Dorsolateral prefrontal cortex (tissue), 122 donors: ENCODE measurements at places on chromosomes 5 and 9.

- DNase-seq, result no peak
These were observed 45.1 kb downstream of the SLCO6A1 start for GRCh38 chr5:102453716-102454115.

- no peak for DNase-seq
These were observed 96.1 kb upstream of the SAP30L start for GRCh38 chr5:154349626-154350264.

DNA sequence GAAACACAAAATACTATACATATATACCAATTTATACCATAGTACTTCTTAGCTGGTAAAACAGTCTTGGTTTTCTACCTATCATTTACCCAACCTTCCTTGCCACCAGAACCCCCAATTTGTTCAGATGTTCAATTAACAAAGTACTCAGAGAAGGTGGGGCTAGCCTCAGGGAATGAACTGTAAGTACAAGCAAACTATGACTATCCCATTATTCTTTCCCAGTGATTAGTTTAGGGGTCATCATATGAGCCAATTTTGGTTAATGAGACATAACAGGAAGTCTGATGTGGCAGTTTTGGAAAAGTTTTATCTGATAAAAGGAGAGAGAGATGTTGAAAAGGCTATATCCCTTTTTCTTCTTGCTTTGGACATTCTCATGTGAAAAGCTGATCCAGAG, 125.8 kb downstream of the DTWD2 start:
- no peak for DNase-seq

- DNase-seq, result no peak
These were observed 240.6 kb downstream of the TRIM32 start for GRCh38 chr9:116927726-116928125.

DNA sequence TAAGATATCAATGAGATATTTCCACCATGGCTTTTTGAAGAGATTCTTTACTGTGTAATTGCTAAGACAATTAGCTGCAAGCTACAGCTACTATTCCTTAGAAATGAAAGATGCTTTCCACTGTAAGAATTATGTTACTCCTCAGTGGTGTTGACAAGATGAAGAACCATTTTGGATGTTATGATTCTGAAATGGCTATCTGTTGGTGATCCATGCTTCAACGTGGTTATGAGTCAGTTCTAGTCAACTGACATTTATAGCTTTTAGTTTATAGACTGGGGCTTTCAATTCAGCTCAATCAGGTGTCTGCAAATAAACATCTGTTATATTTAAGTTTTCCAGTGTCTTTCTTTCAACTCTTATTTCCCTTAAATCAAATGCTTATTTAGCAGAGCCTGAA, 93.7 kb downstream of the SGCD start:
- no peak for DNase-seq

- no peak for DNase-seq
These were observed 59.4 kb upstream of the SIMC1 start for GRCh38 chr5:176178789-176179188.

- DNase-seq, result no peak
These were observed 15.2 kb upstream of the SPATA9 start for GRCh38 chr5:95697781-95698681.

DNA sequence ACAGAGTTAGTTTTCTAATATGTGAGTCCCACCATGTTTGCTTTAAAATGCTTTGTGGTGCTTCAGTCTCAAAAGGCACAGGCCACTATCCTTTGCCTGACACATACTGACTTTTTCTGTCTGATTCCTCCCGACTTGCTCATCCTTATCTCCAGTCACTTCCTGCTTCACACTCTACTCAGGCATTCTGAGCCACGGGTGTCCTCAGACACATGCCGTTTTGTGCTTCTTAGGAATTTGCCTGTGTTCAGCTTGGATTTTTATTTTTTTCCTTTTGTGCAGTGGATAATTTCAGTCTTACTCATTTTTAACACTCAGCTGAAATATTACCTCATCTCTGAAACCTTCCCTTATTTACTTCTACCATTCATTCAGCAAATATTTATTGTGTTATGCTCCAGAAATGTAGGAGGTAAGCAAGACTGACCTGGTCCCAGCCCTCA, 54.1 kb downstream of the MAN2A1 start:
- DNase-seq, result peak; percentile 49

GRCh38 chr5:168055141-168055683, 236.2 kb upstream of the WWC1 start:
- no peak for DNase-seq

DNA sequence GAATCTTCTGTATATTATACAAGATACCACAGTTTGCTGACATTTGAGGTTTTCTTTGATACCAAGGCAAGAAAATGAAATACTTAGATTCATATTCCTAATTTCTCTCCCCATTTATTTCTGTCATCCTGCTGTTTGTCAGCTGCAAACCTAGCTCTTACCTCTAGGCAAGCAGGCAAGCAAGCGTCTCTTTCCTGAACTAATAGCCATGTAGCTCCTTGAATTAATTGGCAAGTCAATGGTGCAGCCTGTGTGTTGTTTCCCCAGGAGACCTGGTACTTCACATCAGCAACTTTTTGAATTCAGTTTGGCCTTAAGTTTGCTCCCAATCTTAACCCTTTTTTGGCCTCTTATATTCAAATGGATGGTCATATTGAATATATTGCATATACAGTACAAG, 573.6 kb upstream of the ARRDC3 start:
- DNase-seq, result no peak

- DNase-seq, result no peak
These were observed 43.8 kb downstream of the GCNT1 start for GRCh38 chr9:76502746-76503145.

DNA sequence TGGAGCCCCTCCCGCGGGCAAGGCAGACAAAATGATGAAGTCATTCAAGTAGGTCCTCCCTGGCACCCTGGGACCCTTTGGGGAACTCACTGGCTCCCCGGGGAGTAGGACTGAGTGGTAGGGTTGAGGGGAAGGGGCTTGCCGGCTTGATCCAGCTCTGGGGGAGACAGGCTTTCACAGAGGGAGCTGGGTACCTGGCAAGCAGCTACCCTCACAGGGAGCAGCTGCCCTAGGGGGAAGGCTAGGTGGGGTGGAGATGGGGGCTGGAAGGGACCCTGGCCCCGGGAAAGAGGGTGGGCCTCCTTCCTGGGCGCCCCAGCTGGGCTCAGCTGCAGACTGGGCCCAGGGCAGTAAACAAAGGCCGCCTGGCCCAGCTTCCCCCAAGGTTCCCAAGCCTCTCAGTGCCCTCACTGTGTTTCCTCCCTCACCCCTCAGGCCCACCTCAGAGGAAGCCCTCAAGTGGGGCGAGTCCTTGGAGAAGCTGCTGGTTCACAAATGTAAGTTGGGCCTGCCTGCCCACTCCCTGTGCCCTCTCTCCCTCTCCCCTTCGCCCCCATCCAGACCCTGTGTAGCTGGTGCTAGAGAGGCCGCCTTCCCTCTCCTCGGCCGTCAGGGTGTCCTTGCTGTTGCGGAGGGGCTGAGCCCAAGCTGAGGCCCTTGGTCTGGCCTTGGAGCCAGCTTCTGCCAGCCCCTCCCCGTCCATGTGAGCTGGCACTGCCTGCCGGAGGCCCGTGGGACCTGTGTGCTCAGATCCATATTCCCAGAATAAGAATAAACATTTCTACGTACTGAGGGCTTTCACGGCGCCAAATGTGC, 131.2 kb downstream of the RGS3 start:
- no peak for DNase-seq

GRCh38 chr5:56257010-56257409, 23.9 kb upstream of the ANKRD55 start:
- no peak for DNase-seq

DNA sequence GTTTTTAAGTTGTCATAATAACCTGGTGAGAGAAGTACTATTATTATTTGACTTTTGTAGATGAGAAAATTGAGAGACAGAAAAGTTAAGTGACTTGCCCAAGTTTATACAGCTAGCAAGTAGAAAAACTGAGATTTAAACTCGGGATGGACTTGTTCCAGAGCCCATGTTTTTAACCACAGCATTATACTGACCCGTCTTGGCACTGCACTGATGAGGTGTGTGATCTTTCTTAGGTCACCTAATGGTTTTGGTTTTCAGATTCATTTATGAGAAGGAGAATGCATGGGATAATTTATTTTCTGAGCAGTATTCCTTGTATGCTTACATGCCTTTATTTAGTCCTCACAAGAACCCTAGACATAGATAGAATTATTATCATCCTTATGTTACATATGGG, 201.8 kb upstream of the CDKN2B start:
- DNase-seq, result no peak

DNA sequence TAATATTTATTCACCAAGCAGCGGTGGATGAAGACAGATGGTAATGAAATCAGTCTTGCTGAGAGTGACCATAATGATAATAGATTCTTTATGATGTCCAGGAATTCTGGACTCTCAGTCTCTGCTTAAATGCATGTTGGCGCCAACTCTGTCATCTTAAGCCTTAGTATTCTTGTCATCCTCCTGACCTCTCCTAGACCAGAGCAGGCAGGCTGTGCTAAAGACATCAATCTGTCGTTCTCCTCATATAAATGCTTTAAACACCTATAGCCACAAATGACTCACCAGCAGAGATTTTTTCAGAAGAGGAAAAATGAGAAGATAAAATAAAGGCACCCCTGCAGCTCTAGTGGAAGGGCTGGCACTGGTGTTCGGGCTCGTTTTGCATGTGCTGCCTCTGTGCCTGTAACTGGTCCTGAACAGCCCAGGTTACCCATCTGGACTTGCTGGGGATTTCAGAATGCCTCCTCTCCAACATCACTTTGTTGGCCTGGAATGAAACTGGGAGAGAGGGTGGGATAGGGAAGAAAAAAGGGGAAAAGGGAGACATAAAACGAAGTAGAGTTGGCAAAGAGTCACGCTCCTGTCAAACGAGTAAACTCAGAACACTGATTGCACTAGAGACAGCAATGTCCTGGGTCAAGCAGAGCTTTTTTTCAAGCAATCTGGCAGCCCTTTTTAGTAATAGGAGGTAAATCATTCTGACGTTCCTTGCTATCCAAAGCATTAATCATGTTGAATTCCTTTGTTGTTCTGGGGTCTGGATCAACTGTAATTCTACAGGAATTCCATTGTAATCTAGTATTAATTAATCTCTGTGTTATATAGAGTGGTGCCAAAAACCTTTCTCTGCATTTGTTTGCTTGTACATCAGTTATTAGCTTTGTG, 195.5 kb upstream of the CLINT1 start:
- no peak for DNase-seq

DNA sequence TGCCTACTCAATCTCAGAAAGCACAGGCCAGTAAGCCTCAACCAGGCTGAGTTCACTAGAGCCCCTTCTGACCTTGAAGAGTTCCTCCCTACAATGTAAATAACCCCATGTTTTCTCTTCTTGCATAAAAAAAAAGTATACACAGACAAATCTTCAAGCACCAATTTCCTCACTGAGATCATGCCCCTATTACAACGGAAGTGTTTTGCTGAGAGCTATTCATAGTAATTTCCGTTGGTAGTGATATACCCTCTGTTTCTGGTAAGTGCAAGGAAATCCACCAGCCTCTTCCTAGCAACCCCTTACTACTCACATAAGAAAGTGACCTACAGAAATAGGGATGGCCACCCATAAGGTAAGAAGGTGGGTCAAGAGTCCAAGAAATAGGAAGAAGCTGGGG, 76.4 kb upstream of the TARS1 start:
- DNase-seq, result no peak

GRCh38 chr5:579746-580366, 32.3 kb upstream of the CEP72 start:
- DNase-seq, result no peak

- no peak for DNase-seq
These were observed 208.2 kb downstream of the ZNF608 start for GRCh38 chr5:124538191-124538590.

DNA sequence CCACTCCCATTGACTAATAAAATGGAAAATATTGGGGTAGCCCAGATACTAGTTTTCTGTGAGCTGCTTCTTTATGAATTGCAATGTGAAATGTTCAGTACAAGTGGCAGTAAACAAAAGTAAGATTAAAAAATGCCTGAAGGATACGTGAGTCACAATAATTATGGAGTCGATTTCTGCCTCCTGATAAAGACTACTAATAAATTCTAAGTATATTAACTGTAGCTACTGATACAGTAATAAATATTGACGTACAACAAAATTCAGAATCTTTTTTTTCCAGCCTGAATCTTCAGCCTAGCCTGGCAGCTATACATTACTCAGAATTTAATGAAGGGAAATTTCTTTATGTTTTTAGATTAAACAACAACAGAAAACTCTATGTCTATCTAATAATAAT, 218.1 kb downstream of the MPDZ start:
- DNase-seq, result no peak

- DNase-seq, result no peak
These were observed 12.3 kb downstream of the BAAT start for GRCh38 chr9:101372327-101373118.
